Stimulated activated CD8-positive, alpha-beta memory T cell treated with anti-CD3 and anti-CD28 coated beads, Interleukin-4, amount 100 ng/mL, for 4 hours (primary cell): ENCODE measurements at places on chromosomes 5 and 9.

DNA sequence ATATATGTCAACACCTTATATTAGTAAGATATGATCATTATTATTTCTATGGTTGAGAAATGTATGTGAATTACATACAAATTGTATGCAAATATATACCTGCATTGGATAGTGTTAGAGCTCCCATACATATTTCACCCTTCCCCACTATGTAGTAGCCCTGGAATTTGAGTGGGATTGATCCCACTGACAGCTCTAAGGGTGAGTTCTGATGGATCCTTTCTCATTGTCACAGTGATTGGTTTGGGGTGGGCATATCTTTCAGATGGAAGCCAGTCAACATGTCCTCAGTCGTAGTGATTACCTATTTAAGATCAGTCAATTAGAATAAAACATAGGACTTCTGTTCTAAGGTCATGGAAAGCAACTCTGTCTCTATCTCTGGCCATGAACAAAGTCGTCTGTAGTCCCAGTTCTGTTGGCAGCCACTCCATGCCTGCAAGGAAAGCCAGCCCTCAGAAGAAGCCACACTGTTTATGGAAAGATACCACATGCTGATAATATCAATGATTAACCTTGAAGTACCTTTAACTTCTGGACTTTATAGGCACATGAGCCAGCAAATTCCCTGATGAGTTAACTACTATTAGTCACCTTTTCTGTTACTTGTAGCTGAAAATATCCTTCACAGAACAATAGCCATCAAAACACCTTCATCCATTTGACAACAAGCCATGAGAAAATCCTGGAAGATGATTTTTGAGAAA lies 5.1 kb upstream of the CCDC192 start:
- no peak for DNase-seq

DNA sequence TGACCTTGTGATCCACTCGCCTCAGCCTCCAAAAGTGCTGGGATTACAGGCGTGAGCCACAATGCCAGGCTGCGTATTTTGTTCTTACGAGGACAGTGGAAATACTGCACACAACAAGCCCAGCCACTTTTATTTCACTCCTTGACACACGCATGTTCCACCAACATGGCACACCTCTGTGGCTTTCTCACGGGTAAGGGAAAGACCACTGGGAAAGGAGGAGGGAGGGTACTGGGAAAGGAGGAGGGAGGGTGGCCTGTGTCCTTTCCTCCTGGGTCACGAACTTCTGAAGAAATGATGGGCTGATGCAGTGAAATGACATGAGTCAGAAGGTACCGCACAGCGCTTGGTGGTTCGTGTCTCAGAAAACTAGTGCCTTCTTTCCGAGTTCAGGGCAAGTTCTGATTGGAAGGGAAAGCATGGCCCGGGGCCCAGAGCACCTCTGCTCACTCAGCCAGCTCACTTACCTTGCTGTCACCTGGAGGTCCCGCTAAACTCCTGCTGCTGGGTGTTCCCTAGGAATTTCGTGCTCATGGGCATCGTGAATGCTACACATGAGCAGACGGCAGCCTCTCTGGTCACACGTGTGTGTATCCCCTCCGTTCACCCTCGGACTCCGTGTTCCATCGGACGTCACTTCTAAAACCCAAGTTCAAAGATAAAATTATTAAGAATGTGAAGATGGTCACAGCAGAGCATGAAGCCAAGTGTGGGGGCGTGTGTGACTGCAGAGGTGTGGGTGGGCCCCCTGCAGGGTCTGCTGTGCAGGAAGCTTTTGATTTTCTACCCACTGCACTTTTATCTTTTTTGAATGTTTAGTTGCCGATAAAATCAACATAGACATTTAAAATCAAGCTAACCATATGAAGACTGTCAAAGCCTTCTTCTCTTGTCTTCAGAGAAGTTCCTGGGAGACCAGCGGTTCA lies 42.9 kb downstream of the LAMC3 start:
- DNase-seq: no peak

- DNase-seq: no peak
Measured at GRCh38 chr9:2638871-2639673, 17.5 kb downstream of the VLDLR start.

DNA sequence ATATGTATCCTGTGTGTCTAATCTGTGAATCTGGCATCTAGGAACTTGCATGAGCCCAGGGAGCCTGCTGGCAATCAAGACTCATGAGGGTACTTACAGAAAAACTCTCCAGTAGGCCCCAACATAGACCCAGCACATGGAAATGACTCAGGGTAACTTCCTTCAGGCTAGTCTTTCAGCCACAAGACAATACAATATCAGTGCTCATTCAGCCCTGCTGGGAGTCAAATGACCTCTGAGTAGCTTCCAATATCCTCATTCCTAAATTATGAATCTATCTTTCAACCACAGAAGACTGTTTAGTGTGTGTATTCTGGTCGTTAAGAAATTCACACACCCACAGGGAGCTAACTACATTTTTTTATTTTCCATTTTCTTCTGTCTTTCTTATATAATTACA lies 1273.0 kb downstream of the EFNA5 start:
- DNase-seq: no peak

DNA sequence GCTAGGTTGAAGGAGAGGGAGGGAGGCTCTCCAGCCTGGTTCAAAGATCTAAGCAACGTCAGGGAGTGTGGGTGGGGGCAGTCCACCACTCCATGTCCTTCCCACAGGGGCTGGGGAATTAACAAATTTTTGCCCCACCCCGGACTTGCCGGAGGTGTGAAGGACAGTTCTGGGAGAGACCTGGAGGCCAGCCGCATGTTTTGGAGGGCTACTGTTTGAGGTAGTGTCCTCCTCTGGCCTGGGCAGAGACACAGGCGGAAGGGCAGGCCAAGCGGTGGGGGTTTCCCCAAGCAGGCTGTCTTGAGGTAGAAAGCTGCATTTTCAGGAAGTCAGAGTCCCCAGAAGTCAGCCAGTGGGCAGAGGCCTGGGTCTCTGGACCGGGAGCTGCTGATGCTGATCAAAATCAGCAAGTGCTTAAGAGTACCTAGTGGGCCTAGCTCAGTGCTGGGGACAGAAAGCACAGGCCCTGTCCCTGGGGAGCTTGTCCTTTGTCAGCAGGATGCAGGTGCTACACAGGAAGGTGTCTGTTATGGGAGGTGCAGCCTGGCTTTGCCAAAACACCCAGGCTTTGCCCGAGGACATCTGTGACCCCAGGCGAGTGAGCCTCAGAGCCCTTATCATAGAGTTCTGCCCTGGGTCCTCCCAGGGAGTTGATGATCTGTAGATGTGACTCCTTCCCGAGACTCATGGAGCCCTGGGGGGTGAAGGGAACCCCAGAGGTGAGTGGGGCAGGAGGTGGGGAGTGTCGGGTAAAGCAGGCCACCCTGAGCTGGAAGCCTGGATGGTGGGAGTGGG lies 18.5 kb downstream of the JADE2 start:
- no peak for DNase-seq

DNA sequence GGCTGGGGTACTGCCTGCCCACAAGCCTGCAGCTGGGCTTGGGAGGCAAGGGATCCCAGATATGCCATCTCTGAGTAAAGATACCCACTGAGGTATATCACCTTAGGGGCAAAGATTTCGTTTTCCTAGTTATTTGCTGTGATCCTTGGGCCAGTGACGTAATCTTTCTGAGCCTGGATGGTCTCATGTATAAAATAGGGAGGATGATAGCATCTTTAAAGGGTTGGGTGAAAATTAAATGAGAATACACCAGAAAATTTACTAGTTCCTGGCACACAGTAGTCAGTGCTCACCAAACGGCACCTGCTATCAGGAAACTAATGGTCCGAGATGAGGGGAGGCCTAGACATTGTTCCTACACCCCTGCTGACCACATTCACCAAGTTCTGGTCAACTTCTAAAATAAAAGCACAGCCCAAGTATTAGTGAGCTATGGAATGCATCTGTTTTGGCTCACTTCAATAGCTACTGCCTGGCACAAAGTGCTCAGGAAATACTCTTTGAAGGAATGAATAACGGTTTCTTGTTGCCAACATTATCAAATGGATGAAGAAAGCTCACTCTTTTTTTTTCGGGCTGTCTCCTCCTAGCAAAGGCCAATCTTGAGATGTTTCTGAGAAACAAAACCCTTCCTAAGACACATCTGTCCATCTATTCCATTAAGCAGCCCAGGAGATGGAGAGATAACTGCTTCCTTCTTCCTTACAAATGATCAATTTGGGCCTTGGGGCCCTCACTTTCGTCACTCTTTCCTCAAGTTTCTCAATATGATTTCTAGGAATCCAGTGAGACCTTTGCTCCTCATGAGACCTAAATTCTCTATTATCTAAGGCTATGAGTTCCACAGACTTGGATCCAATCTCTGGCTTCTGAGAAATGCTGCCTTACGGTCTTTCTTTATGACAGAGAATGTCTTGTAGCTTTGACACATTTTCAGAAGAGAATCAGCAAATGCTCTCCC lies 98.2 kb downstream of the DPYSL3 start:
- no peak for DNase-seq
